ENCODE measurements at places on chromosomes 2 and 18.

GRCh38 chr18:36420826-36421225 lies 123.3 kb downstream of the FHOD3 start:
- DNase-seq = no peak

GRCh38 chr2:53021828-53022227 lies 745.8 kb upstream of the CHAC2 start:
- no peak for DNase-seq

DNA sequence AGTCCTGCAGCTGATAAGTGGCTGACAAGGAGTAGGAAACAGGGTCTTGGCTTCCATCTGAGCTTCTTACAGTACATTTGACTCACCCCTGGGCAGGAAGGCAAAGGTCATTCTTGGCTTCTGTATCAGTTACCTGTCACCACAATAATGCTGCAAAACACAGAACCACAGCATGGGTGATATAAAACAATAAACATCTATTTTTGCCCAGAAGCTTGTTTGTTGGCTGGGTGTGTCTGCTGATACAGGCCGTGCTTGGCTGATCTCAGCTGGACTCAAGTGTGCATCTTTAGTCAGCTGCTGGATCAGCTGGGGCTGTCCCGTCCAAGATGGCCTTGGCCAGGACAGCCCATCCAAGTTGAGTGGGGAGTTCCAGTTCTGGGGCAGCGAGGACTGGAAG lies 34.7 kb downstream of the ONECUT2 start:
- no peak for DNase-seq

- peak; percentile 15 for DNase-seq
Observed at GRCh38 chr2:70115646-70116442, 28.6 kb downstream of the PCBP1 start.

DNA sequence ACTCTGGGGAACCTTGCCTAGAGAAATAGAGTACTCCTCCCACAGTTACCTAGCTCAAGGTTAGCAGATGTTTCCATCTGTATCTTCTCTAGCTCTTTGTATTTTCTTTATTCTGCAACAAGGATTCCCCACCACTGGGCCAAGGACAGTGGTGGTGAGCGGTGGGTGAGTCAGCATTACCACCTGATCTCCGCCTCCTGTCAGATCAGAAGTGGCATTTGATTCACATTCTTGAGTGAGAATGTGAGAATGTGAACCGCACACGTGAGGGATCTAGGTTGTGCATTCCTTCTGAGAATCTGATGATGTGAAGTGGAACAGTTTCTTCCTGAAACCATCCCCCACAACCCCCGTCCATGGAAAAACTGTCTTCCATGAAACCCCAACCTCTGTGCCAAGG lies 9.0 kb downstream of the EPB41L3 start:
- DNase-seq = no peak

DNA sequence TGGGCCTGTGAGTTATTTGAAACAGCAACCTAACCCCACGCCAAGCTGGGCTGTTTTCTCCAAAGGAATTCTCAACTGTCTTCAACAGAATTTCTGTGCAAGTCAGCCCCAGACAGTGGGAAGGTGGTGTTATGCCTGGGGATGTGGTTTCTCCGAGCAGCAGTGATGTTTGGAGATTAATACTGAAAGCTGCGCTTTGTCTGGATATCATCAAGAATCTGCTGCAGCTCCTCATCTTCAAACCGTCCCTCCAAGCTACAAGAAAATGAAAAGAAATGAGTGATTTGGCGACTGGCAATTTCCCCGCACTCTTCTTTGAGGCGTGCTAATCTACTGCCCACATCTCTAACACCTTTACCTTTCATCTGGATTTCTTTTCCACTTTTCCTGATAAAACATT lies 10.0 kb downstream of the POLR2D start:
- DNase-seq = no peak

DNA sequence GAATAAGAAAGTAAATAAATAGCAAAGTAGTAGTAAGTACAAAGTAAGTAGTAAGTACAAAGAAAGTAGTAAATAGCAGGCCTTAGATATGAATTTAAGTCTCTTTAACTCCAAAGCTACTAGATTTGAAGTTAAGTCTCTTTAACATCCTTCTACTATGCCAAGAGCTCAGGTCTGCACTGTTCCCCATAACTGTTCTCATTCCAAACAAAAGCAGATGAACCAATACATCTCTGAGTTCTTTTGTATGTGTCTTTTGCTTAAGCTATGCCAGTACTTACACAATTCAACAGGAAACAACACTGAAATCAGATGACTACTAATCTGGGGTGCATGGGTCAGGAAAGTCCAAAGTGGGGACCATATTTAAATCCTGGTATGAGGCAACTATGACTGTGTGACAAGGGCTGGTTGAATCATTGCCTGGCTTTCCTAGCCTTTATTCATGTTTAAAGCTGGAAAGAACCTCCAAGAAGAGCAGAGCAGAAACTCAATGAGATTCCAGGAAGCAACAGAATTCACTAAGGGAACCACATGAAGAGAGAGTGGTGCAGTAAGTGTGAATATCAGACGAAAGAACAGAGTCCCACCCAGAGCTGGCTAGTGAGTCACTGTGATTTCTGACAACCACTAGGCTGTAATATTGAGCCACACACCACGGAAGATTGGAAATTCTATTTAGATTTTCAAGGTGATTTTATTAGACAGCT lies 51.0 kb upstream of the CYP26B1 start:
- DNase-seq = no peak

DNA sequence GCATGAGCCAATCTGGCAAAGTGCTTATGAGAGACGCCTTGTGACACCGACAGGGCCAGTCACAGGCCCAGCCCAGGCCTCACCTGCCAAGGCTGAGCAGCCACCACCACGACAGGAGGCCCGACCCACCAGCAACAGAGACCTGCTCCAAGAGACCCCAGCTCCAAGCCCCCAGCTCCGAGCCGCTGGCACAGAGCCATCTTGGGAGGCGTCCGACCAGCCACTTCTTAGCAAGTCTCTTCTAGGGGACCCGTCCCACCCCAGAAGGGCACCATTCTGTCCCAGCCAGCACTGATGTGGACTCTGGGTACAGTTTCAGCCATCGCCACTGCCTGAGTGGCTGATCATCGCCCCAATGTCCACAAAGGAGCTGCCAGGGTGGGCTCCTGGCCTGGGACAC lies 290.7 kb upstream of the SALL3 start:
- no peak for DNase-seq

GRCh38 chr18:56995579-56996188 lies 151.2 kb upstream of the BOD1L2 start:
- DNase-seq = no peak

GRCh38 chr2:67516899-67517530 lies 119.9 kb downstream of the ETAA1 start:
- DNase-seq = no peak

DNA sequence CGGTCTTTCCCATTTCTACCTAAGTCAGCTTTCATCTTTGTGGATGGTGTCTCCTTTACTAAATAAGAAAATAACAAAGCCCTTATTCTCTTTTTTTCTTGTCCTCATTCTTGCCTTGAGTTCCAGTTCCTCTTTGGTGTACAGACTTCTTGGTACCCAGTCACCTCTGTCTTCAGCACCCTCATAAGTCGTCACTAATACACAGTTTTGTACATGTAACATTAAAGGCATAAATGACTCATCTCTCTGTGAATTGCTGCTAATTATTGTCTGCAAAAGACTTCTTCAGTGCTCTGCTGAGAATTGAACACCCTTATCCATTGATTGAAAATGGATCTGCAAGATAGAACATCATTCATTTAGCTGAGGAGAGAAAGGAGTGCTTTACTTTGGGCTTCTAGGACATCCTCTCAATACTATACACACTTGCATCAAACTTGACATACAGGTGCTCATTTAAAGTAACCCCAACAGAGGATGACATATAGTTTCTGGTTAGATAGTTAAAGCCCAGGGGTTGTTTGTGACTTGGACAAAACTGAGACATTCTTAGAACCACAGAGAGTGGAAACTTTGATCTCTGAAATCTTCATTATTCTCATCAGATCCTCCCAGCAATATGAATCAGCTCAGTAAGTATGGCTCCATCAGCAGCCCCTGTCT lies 97.0 kb downstream of the XRCC5 start:
- no peak for DNase-seq

- no peak for DNase-seq
Observed at GRCh38 chr2:58484221-58484620, 243.1 kb upstream of the FANCL start.

GRCh38 chr2:166031054-166031453 lies 77.5 kb upstream of the TTC21B start:
- no peak for DNase-seq

DNA sequence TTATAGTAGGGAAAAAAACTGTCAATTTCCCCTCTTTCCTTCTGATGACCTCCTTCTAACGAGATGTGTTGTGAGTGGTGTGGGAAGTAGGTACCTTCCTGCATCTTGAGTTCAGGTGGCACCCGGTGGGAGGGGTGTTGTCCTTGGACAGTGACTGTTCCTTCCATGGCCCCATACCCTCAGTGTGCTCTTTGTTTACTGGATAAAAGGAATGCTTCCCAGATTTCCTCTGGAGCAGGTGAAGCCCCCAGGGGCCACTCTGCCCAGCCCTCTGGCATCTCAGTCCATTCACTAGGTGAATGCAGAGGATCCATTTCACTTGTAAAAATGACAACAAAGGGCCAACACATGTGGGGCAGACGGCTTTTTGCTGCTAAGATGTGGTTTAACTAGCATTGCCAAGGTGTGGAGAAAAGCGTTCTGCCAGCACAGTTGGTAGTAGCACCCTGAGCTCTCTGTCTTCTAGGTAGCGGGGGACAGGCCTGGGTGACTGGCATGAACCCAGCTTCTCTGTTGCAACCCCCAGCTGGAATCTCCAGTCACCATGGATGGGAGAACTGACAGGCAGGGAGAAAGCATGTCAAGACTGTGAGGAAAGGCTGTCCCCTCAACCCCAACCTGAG lies 6.9 kb downstream of the GDF7 start:
- no peak for DNase-seq

GRCh38 chr2:68863996-68864395 lies 7.2 kb downstream of the BMP10 start:
- DNase-seq = no peak

GRCh38 chr2:221612161-221612560 lies 40.1 kb upstream of the EPHA4 start:
- no peak for DNase-seq

DNA sequence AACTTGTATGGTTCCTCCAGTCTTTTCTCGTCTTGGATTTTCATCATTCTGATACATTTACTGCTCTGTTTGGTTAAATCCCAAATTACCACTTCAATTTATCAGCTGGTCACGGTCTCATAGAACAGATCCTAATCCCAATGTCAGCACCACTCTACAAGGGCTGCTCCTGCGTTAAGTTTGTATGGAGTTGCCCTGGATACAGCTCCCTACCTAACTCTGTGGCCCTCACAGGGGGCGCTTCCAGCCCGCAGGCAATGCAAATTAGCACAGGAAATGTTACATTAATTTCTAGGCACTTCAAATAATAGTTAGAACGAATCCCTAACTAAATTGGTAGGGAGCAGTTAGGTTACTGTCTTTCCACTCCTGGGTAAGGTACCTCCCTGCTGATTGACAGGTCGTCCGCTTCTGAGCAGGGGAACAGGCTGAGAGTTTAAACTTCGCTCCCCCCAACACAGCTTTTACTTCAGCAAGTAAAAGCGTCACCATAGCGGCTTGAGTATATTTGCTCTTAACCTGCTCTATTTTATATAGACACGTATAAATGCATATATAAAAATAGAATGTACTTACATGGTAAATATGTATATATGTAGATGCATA lies 238.5 kb upstream of the FANCL start:
- no peak for DNase-seq

DNA sequence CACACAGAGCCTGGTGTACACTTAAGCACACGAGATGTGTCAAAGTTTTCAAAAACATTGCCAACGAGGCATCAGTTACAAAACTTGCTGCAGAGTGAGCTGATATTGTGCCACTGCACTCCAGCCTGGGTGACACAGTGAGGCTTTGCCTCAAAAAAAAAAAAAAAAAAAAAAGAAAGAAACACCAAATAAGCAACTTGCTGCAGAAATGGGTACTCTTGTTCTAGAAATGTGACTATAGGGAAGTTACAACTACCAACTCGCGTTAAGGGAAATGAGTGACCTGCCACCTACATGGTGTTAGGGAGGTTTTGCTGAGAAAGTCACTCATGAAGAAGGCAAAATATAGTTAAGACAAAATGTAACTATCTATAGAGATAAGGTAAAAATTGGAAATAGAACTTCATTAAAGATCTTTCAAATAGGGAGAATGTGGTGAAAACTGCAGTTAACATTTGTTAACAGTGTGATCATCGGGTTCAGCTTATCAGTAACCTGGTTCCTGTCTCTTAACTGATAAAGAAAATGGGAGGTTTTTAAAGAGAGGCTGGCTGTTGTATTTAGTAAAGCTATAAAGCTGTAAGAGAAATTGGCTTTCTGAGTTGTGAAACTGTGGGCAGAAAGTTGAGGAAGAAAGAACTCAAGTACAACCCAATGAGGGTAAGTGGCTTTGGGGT lies at the start of gene IL1RL1:
IL1RL1 (plus strand) TSS at position 600 of the 677 bp plus-strand sequence. CDS start 26,702 bp downstream, outside the sequence.
- no peak for DNase-seq

- DNase-seq = no peak
Observed at GRCh38 chr2:11692966-11693521, 23.0 kb upstream of the NTSR2 start.

DNA sequence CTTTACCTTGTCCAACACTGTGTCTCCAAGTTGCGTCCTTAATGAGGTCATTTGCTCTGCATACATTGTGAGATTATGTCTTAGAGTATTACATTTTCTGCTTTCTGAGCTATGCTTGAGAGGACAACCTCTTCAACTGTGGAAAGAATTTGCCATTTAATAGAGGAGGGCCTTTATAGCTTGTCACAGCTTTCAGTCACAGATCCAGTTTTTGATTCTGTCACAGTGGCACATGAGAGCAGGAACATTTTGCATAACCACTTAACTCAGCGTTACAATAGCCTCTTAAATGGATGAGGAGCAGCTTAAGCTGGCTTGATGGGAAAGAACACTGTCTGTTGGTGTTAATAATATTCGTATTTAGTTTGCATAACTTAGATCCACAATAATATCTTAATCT lies 63.0 kb downstream of the RHBDD1 start:
- DNase-seq = no peak

DNA sequence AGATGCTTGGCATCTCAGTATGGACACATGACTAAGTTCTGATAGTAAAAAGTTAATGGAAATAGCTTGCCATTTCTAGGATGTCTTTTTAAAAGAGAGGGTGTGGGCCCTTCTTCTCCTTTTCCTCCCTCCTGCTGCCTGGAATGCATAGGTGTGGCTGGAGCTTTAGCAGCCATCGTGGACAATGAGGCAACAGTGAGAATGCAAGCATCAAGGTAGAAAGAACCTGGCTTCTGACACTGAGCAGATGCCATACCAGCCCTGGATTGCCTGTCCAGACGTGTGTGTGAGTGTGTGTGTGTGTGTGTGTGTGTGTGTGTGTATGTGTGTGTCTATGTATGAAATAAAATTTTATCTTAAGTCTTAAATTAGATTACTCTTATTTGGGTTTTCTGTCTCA lies 660.1 kb downstream of the XIRP2 start:
- no peak for DNase-seq

- no peak for DNase-seq
Observed at GRCh38 chr18:74834424-74835309, 237.0 kb downstream of the ZNF407 start.

GRCh38 chr2:207225773-207226172 lies 60.0 kb upstream of the KLF7 start:
- DNase-seq = no peak

GRCh38 chr2:205411558-205411957 lies 270.7 kb upstream of the NRP2 start:
- no peak for DNase-seq

All from natural killer cell treated with Interleukin-12 subunit alpha and Interleukin-12 subunit beta and Interleukin-15 and Interleukin-18, amount 100 ng/mL, for 72 hours (primary cell).